ENCODE measurements at places on chromosomes 4 and X. TPM values are rescaled to one million over a fixed set of nuclear protein-coding genes. Genes with fewer than 3 reads are reported as not detected.

Gene HMX1
- total RNA-seq: not detected

DNA sequence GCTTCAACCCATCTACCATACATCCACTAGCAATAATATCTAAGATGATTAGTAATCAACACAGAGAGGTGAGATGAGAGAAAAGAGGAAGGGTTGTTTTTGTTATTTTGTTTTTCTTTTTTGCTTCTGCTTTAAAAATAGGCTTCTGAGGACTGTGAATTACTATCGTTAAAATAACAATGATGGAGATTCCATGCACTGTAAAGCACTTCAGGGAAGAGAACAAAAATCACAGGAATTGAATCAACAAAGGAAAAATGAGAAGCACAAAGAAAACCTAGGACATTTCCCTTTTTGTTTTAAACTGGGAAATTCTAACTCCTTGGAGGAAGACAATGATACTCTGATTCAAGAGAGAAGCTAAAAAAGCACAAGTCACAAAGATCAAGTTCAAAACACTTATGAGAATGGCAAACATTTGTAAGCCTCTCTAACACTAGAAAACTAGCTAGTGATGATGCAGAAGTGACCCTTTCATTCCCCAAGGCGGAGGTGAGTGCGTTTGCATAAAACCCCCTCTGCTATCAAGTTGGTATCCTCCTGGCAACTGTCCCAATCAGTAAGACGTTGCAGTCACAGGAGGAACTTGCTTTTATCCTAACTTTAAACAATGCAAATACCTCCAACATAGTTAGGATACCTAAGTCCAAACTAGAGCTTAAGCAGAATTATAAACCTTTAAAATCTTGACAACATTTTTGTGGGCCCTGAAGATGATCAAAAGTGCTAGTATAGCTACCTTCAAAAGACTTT lies 308.5 kb downstream of the CAMK2D start:
- H3K27me3 ChIP-seq: no peaks in the 10 kb centered on the region
- no peaks in the 10 kb centered on the region for H3K36me3 ChIP-seq
- no peaks in the 10 kb centered on the region for H3K4me1 ChIP-seq
- DNase-seq: no peak

DNA sequence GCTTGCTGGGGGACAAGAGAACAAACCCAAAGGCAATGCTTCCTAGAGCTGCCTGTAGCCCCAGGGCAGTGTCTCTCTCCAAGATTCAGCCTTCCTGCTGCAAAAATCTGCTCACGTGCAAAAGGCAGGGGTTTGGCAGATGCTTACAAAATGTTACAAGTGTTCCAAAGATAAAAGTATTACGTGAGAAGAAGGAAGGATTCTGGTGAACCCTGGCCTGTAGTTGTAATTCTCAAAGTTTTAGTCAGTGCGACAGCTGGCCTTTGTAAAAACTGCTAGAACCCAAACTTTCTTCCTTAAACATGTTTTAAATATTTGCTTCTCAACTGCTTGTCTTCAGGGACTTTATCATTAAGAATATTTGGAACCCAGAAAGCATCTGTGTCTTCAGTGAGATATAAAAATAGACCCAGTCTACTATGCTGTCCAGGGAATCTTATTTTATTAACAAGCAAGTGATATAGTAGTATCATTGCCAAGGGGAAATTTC lies 232.3 kb downstream of the FRMPD4 start:
- H3K4me3 ChIP-seq: no peak overlapping the region
- no peaks in the 10 kb centered on the region for H3K36me3 ChIP-seq
- no peaks in the 10 kb centered on the region for H3K4me1 ChIP-seq
- no peak for DNase-seq
- no peaks in the 10 kb centered on the region for H3K27me3 ChIP-seq

- H3K27ac ChIP-seq: no peak overlapping the region
- no peak for DNase-seq
- H3K4me3 ChIP-seq: no peak overlapping the region
- no peaks in the 10 kb centered on the region for H3K27me3 ChIP-seq
- peaks cover 9% of the 10 kb centered on the region for H3K4me1 ChIP-seq
- H3K36me3 ChIP-seq: no peaks in the 10 kb centered on the region
Measured at GRCh38 chr4:154487145-154487544, 4.5 kb downstream of the DCHS2 start.

DNA sequence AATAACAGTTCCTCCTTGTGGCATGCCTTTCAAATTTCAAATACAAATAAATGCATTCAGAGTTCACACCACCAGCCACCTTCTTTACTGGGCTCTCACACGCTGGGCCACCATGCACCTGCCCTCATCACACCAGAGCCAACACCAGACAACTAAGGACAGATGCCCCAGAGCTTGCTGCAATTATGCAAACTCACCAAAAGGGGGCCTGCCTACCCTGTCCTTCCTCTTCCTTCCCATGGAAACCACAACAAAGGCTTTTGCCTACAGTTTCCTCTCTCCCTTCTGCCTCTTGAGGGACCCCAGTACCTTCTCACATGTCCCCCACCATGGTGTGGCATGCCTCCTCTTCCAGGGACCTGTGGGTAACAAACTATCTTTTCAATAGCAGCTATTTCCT lies 1333.9 kb upstream of the TENM3 start:
- H3K27ac ChIP-seq: no peak overlapping the region
- no peaks in the 10 kb centered on the region for H3K27me3 ChIP-seq
- no peaks in the 10 kb centered on the region for H3K4me1 ChIP-seq
- DNase-seq: no peak
- H3K4me3 ChIP-seq: no peak overlapping the region
- H3K36me3 ChIP-seq: no peaks in the 10 kb centered on the region

Gene ZNF732
- 0.16 TPM for total RNA-seq

DNA sequence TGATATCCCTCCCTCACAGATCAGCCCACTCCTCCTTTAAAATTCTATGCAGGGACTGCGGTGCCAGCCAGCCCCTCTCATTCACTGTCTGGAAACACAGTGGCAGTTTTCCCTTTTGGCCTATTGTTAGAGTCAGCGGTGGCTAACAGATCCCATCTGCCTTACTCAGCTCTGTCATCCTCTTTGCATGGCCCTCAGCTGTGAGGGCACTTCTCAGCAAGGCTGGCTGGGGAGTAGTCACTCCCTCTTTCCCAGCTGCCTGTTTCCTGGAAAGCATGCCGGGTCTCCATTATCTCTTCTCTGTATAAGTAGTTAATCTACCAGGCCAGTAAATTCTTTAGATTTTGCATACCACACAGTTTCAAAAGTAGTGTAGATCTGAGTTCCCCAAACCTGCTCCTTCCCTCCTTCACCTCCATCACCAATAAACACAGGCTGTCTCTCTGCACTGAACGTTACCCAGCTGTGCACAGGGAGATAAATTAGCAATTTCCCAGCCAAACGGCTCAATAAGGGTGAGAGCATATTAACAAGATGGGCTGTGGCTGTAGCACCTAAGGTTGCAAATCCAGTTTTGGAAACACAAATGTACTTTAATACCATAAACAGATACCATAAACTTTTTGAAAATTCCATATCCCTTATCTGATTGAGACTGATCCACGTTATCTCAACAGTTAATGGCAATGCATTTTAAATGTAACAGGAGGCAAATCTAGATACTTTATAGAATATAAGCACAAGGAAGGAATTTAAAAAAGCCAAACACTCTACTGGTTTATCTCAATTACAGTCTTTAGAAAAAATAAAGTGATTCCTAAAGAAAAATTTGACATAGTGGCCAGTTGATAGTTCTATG lies 229.3 kb downstream of the ANKRD50 start:
- no peak overlapping the region for H3K4me3 ChIP-seq
- H3K4me1 ChIP-seq: no peaks in the 10 kb centered on the region
- no peak overlapping the region for H3K27ac ChIP-seq
- DNase-seq: no peak
- no peaks in the 10 kb centered on the region for H3K36me3 ChIP-seq
- no peaks in the 10 kb centered on the region for H3K27me3 ChIP-seq

GRCh38 chrX:129748305-129748704 lies 9.5 kb downstream of the XPNPEP2 start:
- H3K27ac ChIP-seq: no peak overlapping the region
- H3K27me3 ChIP-seq: no peaks in the 10 kb centered on the region
- H3K36me3 ChIP-seq: no peaks in the 10 kb centered on the region
- no peak for DNase-seq
- no peak overlapping the region for H3K4me3 ChIP-seq
- peaks cover 6% of the 10 kb centered on the region for H3K4me1 ChIP-seq

- peaks cover 2% of the 10 kb centered on the region for H3K27me3 ChIP-seq
- no peaks in the 10 kb centered on the region for H3K36me3 ChIP-seq
- no peak overlapping the region for H3K4me3 ChIP-seq
- no peak overlapping the region for H3K27ac ChIP-seq
Measured at GRCh38 chrX:1283741-1284140, 15.1 kb downstream of the CSF2RA start.

DNA sequence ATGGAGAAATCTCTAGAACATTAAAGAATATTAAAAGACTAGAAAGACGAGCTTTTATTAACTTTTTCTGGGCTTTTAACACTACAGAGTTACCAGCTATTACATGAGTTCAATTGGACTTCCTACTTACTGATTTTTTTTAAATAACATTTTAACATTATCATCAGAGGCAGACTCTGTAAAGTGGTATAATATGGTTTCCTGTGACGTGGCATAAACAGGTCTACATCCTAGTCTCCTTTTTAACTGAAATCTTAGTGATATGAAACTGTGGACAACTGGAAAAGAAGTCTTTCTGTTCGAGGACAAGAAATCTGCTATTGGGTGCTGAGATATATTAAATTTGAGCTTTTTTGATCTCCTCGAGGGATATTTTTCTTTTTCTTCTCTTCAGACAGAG lies 48.7 kb upstream of the ABCG2 start:
- DNase-seq: no peak
- H3K36me3 ChIP-seq: no peaks in the 10 kb centered on the region
- no peak overlapping the region for H3K4me3 ChIP-seq
- peaks cover 4% of the 10 kb centered on the region for H3K27me3 ChIP-seq

DNA sequence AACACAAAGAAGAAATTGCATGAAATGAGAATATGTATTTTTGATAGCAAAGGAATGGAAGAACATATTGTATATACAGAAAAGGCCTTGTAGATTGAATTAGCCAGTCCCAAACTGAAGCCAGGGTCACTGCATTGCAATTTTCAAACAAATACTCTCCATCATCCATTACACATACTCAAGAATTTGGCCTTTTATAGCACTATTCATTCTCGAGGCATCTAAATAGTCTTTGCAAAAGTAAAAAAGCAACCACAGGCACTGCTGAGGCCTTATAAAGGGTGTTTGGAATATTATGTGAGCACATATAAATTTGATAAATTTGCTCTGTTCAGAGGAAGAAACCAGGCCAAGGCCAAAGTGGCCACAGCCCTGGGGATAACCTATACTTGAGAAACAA lies 123.0 kb downstream of the ZNF827 start:
- H3K4me3 ChIP-seq: no peak overlapping the region
- no peak overlapping the region for H3K27ac ChIP-seq
- DNase-seq: no peak
- H3K4me1 ChIP-seq: no peaks in the 10 kb centered on the region
- H3K36me3 ChIP-seq: no peaks in the 10 kb centered on the region

DNA sequence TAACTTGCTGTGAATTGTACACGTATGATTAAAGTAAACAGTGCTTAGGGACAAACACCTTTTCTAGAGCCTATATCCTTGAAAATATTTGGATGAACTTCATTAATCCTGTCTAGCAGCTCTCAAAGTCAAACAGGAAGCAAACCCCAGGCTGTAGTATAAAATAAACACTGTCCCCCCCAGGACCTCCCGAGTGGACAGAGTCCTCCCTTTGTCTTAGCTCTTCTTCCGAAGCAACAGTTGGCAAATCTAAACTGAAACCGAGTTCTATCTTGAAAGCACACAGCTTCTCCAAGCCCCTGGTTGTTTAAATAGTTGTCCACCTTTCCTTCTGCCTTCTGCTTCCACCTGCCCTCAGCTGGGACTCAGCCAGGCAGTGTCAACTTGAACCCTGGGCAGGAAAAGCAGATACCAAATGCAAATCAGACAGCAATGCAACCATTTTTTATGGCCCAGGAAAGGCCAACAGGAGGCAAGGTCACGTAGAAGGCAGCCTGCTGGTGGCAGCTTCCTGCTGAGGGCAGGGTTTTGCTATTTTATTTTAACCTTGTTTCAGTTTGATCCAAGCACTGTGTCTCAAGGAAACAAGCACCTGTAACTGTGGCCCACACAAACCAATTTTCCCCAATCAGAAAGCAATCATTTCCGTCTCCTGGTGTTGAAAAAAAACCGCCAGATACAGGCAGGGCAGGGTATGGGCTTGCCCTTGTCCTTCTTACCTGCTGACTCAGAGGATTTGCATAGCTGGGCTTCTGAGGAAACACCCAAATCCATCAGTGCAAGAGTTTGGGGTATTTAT lies 110.3 kb upstream of the KIT start:
- peak; percentile 24 for DNase-seq
- no peak overlapping the region for H3K4me3 ChIP-seq
- peaks cover 10% of the 10 kb centered on the region for H3K4me1 ChIP-seq
- no peaks in the 10 kb centered on the region for H3K36me3 ChIP-seq
- no peaks in the 10 kb centered on the region for H3K27me3 ChIP-seq

DNA sequence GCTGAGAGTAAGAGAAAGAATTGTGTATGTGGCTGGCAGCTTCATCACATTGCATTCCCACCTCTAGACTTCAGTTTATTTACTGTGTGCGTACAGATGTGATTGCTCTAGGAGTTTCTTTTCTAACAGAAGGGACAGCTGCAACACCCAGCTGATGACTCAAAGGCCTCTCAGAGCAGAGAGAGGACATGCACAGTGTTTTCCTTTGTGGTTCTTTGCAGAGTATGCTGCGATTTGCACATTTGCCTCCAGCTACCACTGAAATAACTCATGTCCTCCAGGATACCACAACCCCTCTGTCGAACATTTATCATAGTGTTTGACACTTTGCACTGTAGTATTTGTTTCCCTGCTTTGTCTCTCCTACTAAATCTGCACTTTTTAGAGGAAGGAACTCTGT lies 294.1 kb downstream of the STIM2 start:
- no peak for DNase-seq
- no peaks in the 10 kb centered on the region for H3K27me3 ChIP-seq
- H3K4me1 ChIP-seq: no peaks in the 10 kb centered on the region
- no peak overlapping the region for H3K27ac ChIP-seq
- no peaks in the 10 kb centered on the region for H3K36me3 ChIP-seq

- DNase-seq: no peak
- H3K4me1 ChIP-seq: no peaks in the 10 kb centered on the region
- H3K27me3 ChIP-seq: no peaks in the 10 kb centered on the region
- H3K4me3 ChIP-seq: no peak overlapping the region
- H3K27ac ChIP-seq: no peak overlapping the region
Measured at GRCh38 chr4:97396097-97396496, 747.2 kb downstream of the STPG2 start.

Gene DCAF12L2
- not detected for total RNA-seq

Gene GATA1
- total RNA-seq: 291 TPM

Gene PAGE1
- 77.5 TPM for total RNA-seq

Gene LGI2
- total RNA-seq: 0.04 TPM

GRCh38 chr4:153228512-153229140 lies 24.4 kb downstream of the TRIM2 start:
- H3K4me1 ChIP-seq: no peaks in the 10 kb centered on the region
- H3K27ac ChIP-seq: no peak overlapping the region
- no peak overlapping the region for H3K4me3 ChIP-seq
- H3K36me3 ChIP-seq: no peaks in the 10 kb centered on the region
- H3K27me3 ChIP-seq: peaks cover 22% of the 10 kb centered on the region

Measured in K562 (cell line).